ENCODE measurements at places on chromosomes 7 and 10.

GRCh38 chr10:44010873-44011602 lies 362.4 kb upstream of the ZNF32 start:
- DNase-seq, result no peak

DNA sequence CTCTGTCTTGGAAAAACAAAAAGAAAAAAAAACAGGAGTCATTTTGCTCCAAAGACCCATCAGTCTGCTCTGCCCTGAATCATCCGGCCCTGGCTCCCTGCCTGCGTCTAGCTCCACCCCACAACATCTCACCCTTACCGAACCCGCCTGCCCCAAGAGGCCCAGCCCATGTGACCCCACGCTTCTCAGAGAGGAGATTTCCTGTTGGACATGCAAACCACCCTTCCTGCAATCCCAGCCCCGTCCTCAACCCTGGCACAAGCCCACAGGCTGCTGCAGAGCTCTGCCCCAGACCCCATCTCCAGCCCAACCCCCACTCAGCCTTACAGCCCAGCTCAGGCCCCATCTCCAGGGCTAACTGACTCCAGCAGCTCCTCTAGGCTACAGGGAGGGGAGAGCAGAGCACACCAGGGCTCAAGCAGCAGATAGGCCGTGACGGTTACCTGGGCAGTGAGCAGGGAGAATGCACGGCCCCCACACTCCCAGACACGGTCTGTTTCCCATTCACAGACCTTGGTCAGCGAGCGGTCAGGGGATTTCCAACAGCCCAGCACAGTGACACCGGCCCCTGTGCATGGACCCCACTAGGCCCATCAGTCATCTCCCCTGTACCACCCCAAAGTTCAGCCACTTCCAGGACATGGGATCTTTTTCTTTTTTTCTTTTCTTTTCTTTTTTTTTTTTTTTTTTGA lies 69.9 kb upstream of the GTF2I start:
- DNase-seq, result no peak

DNA sequence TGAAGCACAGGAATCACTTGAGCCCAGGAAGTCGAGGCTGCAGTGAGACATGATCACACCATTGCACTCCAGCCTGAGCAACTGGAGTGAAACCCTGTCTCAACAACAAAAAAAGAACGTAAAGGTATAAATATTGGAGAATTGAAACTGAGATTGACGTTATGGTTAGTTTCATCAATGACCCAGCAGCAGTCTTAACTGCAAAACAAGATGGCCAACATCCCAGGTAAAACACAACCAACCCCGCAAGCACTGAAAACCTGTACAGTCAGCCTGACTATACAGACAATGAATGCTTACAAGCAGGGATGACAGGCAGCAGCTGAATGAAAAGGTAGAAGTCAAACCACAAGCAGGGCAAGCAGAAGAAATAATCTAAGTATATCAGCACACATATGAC lies 34.7 kb downstream of the WAPL start:
- DNase-seq, result no peak

DNA sequence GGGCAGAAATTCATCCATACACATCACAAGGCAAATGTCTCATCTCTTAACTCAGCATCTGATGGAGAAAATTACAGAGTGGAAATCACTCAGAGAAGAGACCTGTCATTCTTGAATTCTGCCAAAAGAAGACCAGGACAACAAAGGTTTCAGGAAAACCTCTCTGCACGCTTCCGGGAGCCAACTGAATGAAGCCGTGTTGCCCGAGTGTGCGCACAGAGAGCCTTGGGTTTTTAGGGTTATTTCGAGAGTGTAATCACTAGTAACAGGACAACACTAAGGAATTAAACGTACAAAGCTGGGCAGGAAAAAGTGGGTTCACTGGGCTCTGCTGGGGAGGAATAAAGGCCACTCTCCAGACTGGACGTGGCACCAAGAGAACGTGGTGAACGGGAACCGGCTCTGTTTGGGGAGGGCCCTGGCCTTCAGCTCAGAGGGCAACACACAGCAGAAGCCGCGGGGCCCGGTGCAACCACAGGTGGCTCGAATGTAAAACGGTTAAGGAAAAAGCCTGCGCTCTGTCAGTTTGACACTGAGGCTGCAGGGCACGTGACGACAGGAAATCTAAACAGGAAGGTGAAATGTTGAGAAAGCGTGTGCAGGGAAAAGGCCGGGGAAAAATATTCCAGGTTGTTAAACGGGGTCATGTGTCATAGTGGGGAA lies 331.5 kb downstream of the DNAJB6 start:
- DNase-seq, result no peak

GRCh38 chr10:1177936-1178335 lies 121.8 kb downstream of the WDR37 start:
- no peak for DNase-seq

- DNase-seq, result no peak
Observed at GRCh38 chr10:34526758-34527730, 288.1 kb downstream of the PARD3 start.

- DNase-seq, result no peak
Observed at GRCh38 chr7:15505761-15506160, 56.1 kb downstream of the AGMO start.

- DNase-seq, result peak; percentile 74
Observed at GRCh38 chr7:2719007-2719406, 31.0 kb downstream of the AMZ1 start.

GRCh38 chr7:100065452-100066186 lies 15.9 kb downstream of the ZNF3 start:
- no peak for DNase-seq

DNA sequence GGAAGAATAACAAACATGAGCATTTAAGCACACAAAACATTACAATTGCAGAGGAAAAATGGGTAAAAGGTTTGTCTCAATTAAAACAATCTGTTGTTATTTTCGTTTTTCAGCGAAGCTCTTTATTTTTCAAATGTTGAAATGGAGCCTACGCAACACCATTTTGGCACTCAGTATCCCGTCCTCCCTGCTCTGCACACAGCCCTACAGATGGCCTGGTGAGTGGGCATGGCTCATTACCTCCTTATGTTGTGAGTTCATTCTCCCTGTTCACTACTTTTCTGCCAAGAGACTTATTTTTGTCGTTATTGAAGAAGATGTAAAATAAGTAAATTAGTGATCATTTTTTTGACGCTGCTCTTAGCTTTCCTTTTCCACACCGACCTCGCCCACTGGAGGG lies 167.8 kb upstream of the CXCL12 start:
- DNase-seq, result no peak

DNA sequence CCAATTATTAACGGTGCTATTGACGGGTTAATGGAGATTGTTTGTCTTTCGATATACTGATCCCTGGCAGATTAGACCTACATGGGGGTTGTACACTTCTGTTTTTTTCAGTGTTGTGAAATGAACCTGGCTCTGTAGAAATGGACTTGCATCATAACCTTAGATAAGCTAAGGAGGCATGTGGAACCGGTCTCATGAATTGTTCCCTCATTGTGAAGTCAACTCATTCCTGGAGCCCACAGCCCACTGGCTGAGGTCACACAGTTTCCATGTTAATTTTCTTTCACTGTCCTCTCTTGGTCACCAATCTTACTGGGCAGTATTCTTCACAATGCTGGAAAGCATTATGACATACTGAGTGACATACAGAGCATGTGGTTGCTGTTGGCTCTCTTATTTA lies 202.8 kb downstream of the BMPER start:
- no peak for DNase-seq

DNA sequence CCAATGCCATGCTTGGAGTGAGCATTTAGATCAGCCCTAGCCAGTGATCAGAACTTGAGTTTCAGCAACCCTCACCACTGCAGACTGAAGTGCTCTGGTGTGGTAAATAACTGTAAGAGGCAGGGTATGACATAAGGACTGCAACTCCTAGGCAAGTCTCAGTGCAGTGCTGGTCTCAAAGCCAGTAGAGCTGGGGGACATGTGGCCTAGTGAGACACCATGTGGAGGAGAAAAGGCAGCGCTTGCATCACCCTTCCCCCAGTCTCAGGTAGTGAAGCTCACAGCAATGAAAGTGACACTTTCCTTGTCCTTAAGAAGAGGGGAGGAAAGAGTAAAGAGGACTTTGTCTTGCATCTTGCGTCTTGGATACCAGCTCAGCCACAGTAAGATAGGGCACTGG lies 386.8 kb upstream of the POT1 start:
- DNase-seq, result no peak

DNA sequence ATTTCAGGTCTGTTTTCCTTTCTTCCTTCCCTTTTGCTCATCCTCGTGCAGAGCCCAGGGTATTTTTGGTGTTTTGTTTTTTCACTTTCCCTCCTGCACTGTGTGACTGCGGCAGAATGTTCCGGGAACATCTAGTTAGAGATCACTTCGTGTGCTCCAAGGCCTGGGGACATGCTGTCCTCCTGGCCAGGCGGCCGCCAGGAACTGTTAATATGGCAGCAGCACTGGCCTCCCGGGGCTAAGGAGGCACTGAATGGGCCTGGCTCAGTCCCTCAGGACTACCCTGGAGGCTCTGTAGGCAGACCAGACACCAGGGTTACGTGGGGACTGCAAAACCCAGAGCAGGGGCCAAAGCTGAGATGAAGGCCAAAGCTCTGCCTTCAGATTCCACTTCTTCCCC lies 43.1 kb upstream of the TCF7L2 start:
- no peak for DNase-seq

DNA sequence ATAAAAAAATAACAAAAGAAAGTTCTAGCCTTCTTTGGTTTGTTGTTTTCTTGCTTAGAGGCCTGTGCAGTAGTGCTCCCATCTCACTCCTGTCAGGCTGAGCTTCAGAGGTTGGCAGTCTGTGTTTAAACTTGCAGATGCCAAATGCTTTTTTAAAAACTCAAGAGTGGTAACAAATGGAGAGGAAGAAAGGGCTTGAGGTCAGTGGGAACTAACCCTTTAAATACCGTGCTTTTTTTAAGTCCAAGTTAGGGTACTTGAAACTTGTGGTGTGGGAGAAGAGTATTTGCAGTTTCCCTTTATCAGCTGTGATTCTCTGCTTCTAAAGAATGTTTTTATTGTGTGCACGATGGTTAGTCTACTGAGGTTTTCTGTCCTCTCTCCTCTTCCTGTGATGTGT lies 29.4 kb downstream of the ZRANB1 start:
- no peak for DNase-seq

DNA sequence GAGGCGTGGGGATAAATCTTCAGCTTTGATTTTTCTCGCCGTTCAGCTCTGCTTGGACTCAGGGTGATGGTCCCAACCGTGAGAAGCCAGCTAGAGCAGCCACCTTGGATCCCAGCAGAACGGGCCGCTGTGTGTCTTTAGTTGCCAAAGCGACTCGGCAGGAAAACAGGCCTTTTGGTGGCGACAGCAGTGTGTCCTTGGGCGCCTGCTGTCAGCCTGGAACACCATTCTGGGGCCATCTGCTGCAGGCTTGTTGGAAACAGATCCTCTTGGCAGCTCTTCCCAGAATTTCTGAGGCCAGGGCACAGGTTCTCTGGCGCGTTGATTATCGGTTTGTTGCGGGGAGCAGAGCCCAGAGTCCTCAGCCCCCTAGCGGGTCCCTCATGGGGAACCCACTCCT lies 97.6 kb downstream of the CUX1 start:
- no peak for DNase-seq

- DNase-seq, result no peak
Observed at GRCh38 chr7:46960970-46961369, 620.9 kb downstream of the TNS3 start.

DNA sequence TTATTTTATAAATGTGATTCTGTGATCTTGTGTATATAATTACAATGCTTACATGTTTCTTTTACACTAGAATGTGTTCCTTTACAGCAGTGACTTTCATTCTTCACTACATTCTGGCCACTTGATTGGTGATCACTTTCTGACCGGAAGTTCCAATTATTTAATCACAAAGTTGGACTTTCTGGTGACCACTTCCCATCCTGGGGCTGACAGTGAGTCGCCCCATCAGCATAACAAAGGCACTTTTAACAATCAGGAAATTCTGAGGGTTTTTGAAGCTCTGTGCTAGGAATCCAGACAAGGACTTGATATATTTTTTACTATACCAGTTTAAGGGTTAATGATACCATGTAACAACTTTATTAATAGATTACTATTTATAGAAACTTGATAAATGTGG lies 282.3 kb upstream of the KAT6B start:
- DNase-seq, result no peak

DNA sequence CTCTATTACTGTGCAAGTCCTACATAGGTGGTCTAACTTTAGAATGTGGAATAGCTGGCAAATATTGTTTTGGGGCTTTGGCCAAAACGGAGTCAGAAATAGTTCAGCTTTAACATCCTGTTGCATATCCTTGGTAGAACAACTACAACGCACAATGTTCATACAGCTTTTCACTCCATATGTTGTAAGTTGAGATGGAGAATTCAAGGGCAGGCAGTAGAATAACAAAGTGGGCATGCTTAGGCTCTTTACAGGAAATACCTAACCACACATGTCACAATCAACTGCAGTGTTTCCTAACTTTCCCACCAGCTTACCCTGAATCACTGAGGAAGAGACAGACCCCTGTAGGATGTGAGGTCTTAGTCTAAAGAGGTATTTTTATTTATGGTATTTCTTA lies 122.3 kb downstream of the PPP1R3A start:
- no peak for DNase-seq

- DNase-seq, result no peak
Observed at GRCh38 chr7:36642414-36642813, 81.9 kb downstream of the AOAH start.

- no peak for DNase-seq
Observed at GRCh38 chr10:11838298-11838852, 15.2 kb downstream of the PROSER2 start.

GRCh38 chr10:46091080-46091827 lies 45.2 kb upstream of the MSMB start:
- DNase-seq, result no peak

DNA sequence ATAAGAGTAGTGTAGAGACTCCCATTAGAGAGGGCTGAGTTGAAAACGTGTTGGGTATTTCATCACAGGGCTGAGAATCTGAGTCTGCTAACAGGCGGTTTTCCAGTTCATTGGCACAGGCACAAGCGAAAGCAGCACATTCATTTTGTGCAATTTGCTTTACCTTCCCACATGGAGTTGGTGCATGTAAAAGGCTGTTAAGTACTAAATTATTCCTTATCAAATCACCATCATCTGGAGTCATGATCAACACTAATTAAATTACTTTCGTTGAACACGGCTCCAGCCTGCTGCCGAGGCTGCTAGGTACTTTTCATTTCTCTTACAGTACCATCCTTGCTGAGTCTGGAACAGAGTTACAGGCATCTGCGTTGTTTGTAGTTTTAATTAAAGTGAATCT lies 43.8 kb downstream of the ETV1 start:
- no peak for DNase-seq

DNA sequence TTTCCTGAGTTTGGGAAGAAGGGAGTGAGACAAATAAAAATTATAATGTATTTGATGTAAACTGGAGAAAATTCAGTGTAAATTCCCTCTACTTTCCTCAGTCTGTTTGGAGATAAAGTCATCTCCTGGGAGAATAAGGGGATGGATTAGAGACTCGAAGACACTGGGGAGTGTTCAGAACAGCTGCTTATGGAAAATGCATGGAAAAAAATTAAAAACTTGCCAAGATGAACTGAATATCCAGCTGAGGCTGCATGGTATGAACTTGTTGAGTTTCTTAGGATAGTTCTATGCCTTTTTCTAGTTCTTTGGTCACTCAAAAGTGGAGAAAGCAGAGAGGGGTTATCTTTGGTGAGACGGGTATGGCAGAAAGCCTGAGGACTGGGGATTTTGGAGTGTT lies 210.5 kb downstream of the BICC1 start:
- DNase-seq, result no peak
